ENCODE measurements at places on chromosomes 2 and 18. TPM values are rescaled to one million over a fixed set of nuclear protein-coding genes. Genes with fewer than 3 reads are reported as not detected.

DNA sequence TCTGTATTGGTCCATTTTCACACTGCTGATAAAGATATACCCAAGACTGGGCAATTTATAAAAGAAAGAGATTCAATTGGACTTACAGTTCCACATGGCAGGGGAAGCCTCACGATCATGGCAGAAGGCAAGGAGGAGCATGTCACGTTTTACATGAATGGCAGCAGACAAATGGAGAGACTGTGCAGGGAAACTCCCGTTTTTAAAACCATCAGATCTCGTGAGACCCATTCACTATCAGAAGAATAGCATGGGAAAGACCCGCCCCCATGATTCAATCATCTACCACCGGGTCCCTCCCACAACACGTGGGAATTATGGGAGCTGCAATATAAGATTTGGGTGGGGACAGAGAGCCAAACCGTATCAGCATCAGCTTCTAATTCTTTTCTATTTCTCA, 217.0 kb downstream of the ANAPC1 start:
- no peak for DNase-seq

DNA sequence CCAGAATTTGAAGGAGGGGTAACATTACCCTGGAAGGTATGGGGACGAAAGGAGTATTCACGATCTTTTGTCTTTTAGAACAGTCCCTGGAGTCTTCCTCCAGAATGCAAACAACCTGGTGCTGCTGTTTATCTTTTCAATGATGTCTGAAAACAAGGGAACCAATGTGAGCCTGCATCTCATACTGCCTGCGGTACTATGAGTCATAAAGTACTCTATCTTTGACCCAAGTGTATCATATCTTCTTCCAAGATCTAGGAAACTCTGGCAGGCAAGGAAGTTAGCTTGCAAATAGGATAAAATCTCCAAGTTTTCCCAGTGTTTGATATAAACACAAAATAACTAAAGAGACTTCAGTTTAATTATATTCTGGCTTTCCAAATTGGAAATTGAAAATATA, 968.5 kb downstream of the LRP1B start:
- peak; percentile 9 for DNase-seq

DNA sequence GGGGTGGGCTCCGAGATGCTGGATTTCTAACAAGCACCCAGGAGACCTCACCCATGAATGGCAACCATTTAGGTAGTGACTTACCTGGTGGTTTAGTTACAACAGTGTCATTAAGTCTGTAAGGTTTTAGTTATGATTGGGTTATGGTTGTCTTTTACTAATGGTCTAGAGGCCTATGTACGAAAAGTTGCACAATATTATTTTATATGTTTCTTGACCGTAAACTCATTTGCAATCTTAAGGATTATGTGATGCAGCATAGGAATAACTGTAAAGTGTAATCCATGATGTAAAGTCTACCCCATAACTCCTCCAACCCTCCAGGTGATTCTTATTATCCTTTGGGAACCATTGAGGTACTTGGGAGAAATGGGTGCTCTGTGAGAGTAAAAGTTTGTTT, 155.4 kb upstream of the ZEB2 start:
- DNase-seq = no peak

The IL36G gene
- total RNA-seq = 0.32 TPM

GRCh38 chr2:232983669-232984140, 29.4 kb downstream of the NGEF start:
- no peak for DNase-seq

DNA sequence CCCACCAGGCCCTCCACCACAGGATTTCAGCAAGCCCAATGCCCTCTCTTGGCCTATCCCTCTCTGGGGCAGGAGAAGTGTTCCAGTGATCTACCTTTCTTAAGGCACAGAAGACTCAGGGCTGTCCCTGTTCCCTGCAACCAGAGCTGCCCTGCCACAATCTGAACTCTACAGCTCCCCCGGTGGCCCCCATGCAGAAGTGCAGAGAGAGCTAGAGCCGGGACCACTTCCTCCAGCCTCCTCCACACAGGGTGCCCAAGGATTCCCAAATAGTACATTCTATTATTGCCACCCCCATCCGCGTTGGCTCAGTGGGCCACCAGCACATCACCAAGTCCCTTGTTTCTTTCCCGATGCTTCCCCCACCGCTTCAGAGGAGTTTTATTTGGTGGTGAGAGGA, 114.8 kb upstream of the PTPRM start:
- DNase-seq = no peak

The LHCGR gene
- total RNA-seq = not detected

DNA sequence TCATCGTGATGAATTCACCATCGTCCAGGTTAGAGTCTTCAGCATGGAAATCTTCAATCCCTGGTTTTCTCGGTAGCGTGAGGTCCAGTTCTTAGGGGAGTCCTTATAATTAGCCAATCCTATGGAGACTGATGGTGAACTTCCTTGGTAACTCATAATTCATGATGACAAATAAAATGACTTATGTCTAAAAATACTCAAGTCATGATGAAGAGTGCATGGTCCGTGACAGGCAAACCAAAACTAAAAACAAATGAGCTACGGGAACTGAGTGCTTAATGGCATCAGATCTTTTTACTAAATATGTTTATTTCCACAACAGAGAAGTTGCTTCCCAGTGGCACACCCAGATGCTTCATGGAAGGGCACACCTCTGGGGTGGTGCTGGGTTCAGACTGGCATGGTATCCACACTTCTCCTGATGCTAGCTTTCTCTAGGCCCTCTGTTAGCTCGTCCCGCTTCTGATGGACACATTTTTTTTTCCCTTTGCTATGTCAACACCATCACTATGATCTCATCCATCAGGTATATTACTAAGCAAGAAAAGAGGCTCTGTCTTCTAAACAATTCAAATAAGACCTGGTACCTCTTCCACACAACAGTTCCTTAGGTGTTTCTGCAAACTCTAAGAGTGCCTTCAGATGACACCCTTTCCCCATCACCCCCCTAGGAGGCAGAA, 92.8 kb upstream of the NEDD4L start:
- no peak for DNase-seq

GRCh38 chr2:111919794-111920608, 21.6 kb downstream of the MERTK start:
- DNase-seq = no peak

DNA sequence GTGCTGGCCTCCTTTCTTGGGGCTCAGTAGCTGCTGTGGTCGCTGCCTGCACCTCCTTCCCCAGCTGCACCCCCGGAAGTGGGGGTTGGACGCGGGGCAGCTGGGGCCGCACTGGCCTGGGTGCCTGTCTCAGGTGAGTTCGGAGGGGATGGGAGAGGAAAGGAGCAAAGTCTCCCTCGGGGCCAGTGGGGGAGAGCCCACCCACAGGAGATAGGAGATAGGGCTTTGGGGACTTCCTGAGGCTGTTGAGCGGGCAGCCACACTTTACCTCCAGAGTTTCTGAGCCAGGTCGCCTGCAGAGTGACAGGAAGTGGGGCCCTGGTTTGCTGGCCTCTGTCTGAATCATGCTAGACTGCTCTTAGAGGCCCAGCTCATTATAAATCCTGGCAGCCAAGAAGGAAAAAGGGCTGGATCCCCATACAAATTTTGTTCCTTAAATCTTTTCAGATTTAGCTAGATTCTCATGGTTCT, 8.1 kb downstream of the MBP start:
- DNase-seq = no peak

The RMC1 gene
- total RNA-seq = 27.8 TPM

GRCh38 chr2:99879481-99879880, 262.9 kb downstream of the AFF3 start:
- no peak for DNase-seq

The KLHL14 gene
- not detected for total RNA-seq

DNA sequence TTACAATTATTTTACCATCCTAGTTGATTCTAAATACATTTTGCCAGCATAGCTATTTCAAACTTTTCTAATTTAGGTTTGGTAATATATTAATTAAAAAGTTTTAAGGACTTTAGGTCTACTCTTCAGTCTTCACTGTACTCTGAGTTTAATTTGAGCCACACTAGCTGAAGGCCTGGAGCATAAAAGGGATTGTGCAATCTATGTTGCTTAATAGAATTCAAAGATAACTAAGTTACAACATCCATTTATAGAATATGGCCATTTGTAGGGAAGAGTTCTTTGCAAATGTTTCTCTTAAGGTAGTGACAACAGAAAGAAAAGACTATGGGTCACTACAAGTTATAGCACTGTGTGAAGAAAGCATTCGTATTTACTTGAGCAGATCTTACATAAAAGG, 702.2 kb upstream of the NRXN1 start:
- DNase-seq = no peak

The HNMT gene
- 1.2 TPM for total RNA-seq

The REG3G gene
- not detected for total RNA-seq

The CAPN13 gene
- total RNA-seq = not detected

DNA sequence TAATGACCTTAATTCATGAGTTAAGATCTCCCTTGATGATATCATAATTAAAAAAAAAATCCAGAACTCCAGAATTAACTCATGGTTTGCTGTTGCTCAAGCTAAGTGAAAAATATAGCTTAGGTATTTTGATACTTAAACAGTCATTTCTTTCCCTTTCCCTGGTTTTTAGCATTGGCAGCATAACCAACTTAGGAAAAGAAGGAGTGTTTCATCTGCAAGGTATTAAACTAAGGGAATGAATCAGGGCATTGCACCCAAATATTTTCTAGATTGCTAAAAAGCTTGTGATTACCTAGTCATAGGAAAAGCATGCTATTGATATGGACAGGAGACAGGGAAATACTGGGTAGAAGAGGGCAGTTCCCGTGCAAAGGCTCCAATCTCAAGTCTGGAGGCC, 207.2 kb downstream of the LRP1B start:
- peak; percentile 92 for DNase-seq

The LRRC30 gene
- total RNA-seq = not detected

GRCh38 chr2:7703543-7704144, 786.4 kb downstream of the RNF144A start:
- no peak for DNase-seq

The NAPG gene
- 28.6 TPM for total RNA-seq

The BMPR2 gene
- total RNA-seq = 30.1 TPM

The HOXD13 gene
- total RNA-seq = not detected

The CPS1 gene
- total RNA-seq = 19.2 TPM

DNA sequence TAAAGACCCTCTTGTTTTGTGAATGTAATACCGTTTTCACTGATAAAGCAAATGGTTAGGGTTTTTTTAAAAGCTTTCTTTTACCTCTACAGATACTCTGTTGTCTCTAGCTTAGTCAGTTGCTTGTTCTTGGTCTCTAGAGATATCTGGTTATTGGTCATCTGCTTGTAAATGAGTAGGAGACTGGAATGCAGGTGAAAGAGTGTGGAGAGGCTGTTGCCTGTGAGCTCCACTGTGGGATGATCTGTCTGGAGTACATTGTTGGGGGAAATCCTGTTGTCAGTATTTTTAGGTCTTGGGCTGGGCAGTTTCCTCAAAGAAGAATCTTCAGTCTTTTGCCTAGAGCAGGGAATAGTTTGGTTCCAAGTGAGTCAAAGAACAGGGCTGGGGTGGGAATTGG, 67.7 kb downstream of the SMCHD1 start:
- DNase-seq = no peak

GRCh38 chr2:214569419-214570035, 158.7 kb downstream of the VWC2L start:
- peak; percentile 16 for DNase-seq

GRCh38 chr18:50636366-50637057, 76.6 kb downstream of the MAPK4 start:
- no peak for DNase-seq

GRCh38 chr2:194925742-194926141, 731.3 kb upstream of the SLC39A10 start:
- DNase-seq = no peak

DNA sequence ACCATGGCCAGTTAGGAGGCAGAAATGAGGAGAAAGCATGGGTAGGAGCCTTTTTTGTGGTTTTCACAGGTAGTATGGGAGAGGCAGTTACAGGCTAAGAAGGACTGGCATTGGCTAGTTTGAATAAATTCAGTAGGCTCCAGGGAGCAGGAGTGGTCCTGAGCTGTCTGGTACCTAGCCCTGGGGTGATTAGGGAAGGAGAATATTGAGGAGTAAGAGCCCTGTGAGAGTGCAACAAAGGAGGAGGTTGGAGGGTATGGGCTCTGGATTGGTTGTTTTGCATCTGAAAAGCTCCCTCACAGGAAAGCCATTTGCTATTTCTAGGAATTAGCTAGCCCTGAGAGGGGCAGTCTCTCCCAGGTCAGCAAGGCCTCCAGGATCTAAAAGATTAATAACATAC, 13.3 kb upstream of the TCF7L1 start:
- DNase-seq = no peak

The CXCR1 gene
- 0.28 TPM for total RNA-seq

The DLGAP1 gene
- total RNA-seq = not detected

The SETBP1 gene
- 9.8 TPM for total RNA-seq

DNA sequence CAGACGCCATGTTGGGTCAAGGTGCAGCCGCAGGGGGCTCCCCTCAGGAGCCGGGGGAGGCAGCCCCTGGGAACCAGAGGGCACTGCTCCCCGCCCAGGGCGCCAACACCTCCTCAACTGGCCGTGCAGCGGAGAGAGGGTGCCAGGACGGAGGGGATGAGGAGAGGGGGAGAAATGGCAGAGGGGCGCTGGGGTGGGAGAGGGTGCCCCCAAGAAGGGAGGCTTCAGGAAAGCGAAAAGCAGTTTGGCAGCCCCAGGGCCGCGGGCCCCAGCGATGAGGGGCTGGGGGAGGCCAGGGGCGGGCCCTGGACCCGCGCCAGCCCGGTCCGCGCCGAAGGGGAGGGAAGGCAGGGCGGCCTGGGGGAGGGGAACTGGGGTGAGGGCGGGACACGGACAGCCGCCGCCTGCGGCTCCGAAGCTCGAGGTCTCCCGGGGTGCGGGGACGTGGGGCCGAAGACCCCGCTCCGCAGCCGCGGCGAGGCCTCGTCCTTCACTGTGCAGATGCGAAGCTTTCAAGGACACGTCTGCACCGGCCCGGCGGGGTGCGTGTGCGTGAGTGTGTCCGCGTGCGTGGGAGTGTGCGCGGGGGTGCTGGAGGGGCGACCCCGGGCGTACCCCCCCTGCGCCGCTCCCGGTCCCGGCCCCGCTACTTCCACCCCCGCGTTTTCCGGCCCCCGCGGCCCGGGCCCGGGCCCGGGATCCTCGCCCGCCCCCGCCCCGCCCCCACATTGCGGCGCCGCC, 1.4 kb downstream of the DNMT3A start:
- no peak for DNase-seq

- no peak for DNase-seq
These were observed 986 bp upstream of the DSG1 start for GRCh38 chr18:31316974-31317373.

GRCh38 chr2:41495050-41495449, 552.8 kb upstream of the PKDCC start:
- DNase-seq = peak; percentile 4

GRCh38 chr2:68623820-68624219, 19.6 kb upstream of the PROKR1 start:
- no peak for DNase-seq
